Activated CD4-positive, alpha-beta T cell treated with anti-CD3 and anti-CD28 coated beads, Interleukin-2, amount 50 U/mL, for 1 hour (primary cell): ENCODE measurements at places on chromosomes 16 and 17.

DNA sequence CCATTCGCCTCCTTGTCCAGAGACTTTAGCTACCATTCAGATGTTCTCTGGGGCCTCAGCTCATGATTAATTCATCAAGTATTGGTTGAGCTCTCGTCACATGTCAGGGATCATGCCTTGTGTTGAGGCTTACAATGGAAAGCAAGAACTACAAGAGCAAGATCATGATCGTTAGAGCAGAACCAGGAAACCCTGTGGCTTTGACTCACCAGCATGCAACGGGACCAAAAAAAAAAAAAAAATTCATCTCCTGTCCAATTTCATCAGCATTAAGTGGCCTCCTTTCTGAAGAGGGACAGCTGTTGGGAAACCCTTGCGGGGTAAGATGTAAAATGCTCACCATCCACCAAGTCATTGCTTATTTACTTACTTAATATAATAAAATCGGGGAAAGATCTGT, 12.1 kb upstream of the USP10 start:
- DNase-seq: no peak

GRCh38 chr16:80599466-80599865, 58.7 kb downstream of the DYNLRB2 start:
- DNase-seq: no peak

DNA sequence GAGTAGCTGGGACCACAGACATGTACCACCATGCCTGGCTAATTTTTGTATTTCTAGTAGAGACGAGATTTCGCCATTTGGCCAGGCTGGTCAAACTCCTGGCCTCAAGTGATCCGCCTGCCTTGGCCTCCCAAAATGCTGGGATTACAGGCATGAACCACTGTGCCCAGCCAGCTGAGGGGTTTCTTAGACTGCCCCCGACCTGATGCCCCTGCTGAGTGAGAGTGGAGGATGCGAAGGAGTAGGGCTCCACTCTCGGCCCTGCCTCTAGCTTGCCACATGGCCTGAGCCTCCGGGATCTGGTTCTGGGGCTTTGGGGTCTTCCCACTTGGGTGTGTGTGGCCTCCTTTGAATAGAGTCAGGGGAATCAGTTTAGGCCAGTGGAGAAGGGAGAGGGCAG, 11.0 kb downstream of the GPR179 start:
- DNase-seq: no peak

- DNase-seq: no peak
Measured at GRCh38 chr16:75789237-75789636, 62.9 kb upstream of the CPHXL start.

DNA sequence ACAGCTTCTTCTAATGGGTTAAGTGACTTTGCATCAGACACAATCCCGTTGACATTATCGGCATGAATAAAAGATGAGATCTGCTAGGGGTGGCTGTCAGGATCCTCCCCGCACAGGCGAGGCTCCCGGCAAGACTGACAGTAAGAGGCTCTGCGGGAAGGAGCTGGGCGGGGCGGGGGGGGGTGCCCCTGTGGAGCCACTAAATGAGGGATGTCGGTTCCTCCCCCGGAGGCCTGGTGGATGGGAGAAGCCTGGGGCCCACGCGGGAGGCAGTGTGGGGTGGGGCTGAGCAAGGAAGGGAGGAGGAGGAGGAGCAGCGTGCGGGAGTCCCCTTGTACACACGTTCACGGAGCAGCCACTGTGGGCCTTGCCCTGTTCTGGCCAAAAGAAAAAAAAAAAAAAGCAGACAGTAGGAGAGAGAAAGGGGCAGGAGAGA, 190.9 kb upstream of the GSE1 start:
- DNase-seq: no peak

- no peak for DNase-seq
Measured at GRCh38 chr16:29237971-29238370, 168.5 kb downstream of the NPIPB11 start.

DNA sequence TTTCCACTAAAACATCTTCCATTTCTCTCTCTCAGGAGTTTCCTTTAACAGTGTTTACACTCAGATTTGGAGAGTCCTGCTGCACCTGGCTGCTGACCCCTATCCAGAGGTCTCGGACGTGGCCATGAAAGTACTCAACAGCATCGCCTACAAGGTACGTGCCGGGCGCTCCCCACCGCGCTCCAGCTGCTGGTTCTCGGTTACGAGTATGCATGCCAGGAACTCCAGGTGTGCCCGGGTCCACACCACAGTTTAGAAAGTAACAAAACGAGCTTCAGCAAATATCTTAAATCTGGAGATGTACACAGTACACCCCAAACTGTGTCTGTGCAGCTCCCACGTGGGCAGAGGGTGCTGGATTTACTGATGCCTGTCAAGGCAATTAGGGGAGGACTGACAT, 82.9 kb upstream of the CHMP6 start:
- DNase-seq: no peak

- no peak for DNase-seq
Measured at GRCh38 chr16:104928-105327, 26.9 kb downstream of the MPG start.

GRCh38 chr17:64262198-64262999, 661 bp downstream of the TEX2 start:
- peak; percentile 62 for DNase-seq

GRCh38 chr17:2701161-2701995, 10.2 kb downstream of the CLUH start:
- no peak for DNase-seq

GRCh38 chr17:83178533-83179304, 99.3 kb downstream of the METRNL start:
- DNase-seq: no peak

GRCh38 chr16:77652399-77652798, 69.9 kb upstream of the NUDT7 start:
- DNase-seq: no peak

GRCh38 chr17:4594931-4595684, 10.8 kb downstream of the SMTNL2 start:
- DNase-seq: peak; percentile 26

DNA sequence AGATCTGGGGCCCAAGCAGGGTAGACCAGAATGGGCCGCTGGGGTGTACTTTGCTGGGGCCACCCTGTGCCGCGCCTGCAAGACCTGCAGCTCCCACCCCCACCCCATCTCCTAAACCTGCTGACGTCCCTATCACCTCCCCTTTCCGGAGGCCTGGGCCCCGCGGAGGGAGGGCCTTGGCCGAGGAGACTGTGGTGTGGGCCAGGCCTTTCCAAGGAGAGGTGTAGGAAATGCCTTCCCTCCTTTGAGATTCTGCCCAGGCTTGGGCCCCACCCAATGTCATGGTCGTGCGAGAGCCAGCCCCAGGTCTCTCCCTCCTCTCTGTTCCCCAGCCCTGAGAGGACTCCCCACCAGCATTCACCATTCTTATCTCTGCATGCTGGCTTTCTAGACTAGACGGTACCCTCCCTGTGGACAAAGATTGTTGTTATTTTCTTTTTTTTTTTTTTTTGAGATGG, 3.9 kb upstream of the WFIKKN2 start:
- DNase-seq: no peak

GRCh38 chr17:42060231-42060630, 9.8 kb upstream of the C17orf113 start:
- no peak for DNase-seq

DNA sequence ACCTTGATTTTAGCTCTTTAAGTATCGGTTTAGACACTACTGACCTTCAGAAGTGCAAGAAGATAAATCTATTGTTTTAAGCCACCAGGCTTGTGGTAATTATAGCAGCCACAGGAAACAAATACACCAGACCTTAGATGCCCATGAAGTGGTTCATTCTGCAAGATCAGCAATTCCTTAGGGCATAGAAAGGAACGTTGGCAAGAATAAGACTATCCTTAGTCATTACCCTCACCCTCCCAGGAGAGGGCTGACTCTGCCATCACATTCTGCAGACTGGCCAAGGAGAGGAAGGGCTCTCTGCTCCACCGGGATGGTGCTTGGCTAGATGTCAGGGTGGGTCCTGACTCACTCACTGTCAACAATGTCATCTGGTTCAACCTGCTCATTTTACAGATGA, 14.1 kb upstream of the NDEL1 start:
- DNase-seq: no peak

DNA sequence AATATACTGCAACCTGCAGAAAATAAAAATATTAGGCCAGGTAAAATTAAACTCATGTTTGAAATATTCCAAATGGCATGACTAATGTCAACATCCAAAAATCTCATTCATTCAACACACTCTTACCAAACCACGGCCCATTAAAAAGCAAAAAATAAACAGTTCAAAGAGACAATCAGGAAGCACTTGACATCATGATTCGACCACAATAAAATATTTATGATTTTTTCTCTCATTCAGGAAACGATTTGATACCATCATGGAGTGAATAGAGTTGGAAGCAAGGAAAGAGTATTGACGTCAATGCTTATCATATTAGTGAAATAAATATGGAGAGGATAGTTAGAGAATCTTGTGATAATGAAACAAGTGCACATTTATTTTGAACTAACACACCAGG, 354.1 kb downstream of the KCNJ2 start:
- DNase-seq: no peak
